T-cell (primary cell): ENCODE measurements at places on chromosomes 5 and 9. TPM values are rescaled to one million over a fixed set of nuclear protein-coding genes. Genes with fewer than 3 reads are reported as not detected.

Gene PDZD2
- 0.66 TPM for total RNA-seq

Gene FASTKD3
- 11.1 TPM for total RNA-seq

GRCh38 chr9:70672161-70672649 is 257.7 kb upstream of the KLF9 start:
- DNase-seq: no peak

DNA sequence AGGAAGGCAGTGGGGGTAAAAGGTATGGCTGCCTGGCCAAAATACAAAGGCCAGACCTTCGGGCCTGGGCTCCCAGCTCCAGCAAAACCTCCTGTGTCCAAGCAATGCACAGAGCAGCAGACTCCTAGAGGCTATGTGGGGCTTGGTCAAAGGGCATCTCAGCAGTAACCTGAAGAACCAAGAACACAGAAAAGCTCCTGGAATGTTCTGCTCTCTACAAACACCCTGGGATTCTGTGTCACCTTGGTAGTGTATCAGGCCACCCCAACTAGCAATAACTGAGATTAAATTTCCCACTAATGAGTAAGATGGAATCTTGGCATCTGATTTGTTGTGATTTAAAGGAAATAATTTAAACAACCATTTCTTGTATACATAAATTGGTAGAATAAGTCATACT is 158.6 kb downstream of the GLIS3 start:
- DNase-seq: no peak

Gene GLRA1
- not detected for total RNA-seq

Gene GARIN3
- total RNA-seq: not detected

DNA sequence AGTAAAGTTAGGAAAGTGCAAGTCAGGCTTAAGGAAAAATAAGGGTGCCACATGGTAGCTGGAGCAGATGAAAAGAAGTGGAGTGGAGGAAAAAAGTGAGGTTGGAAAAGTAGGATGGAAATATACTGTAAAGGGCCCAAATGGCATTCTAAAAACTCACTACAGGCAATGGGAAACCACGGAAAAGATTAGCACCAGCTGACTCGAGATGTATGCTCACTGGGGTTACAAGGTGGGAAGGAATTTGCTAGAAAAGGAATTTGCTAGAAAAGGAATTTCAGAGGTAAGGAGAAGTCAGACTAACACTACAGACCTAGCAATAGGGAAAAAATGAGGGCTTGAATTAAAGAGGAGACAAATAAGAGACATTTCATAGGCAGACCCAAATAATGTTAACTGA is 3.6 kb downstream of the PSMD5 start:
- DNase-seq: no peak

DNA sequence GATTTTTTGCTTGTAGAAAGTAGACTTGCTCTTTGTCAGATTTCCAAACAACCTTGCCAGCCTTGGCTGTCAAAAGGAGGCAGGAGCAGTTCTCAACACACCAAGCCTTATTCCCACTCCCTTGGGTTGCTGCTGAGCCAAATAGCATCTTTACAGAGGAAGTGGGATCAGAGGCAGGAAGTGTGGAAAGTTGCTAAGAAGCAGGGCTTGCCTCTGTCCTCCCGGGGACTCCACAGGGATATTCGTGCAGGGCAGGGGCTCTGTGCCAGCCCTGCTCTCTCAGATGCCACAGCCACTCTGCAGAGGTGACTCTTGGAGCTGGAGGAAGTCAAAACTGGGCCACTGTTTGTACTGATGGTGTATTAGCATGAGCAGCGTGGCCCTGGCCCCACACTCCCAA is 24.3 kb downstream of the PTPDC1 start:
- DNase-seq: no peak

GRCh38 chr9:73176450-73176875 is 24.8 kb downstream of the ANXA1 start:
- no peak for DNase-seq

DNA sequence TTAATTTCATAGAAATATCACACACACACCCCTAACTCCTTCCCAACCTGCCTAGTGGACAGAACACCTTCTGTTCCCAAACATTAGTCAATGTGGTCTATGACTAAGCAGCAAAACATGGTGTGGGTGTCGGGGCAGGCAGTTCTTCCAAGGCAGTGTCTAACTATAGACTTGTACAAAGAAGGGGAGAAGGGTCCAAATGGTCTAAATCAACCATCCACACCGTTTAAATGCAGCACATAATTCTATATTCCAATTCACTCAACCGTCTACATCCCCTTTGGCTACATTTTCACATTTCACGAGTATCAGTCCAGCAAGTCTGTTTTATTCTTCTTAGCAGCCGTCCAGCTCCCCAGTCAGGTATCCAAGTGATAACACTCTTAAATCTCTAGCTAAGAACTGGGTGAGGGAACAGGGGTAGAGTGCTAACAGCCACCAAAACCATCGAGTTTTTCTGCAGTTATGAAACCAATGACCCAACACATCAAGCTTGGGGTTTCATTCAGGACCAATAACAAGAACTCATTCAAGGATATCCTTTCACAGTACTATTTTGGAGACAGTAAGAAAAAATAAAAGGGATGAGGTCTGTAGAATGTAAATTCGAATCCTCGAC is 3.3 kb downstream of the ZNF608 start:
- DNase-seq: no peak

Gene ZNF608
- total RNA-seq: 0.26 TPM

DNA sequence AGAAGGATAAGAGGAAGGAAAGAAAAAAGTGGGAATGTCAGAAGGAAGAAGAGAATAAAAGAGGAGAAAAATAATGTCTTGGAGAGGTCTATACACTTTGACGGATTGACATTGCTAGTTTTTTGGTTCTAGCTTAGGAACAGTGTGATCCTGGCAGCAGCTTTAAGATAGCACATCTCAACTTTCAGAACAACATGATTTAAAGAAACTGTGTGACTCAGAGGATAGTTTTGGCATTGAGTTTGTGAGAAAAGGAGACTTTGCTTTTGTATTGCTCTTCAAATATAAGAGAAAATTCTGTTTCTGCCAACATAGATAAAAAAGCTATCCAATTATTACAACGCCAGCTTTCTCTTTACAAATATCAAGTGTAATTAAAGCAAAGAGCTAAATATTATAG is 260.7 kb upstream of the ARRDC3 start:
- DNase-seq: no peak

GRCh38 chr5:76953551-76954382 is 922 bp downstream of the CRHBP start:
- DNase-seq: no peak

GRCh38 chr5:9351546-9351945 is 194.3 kb downstream of the SEMA5A start:
- DNase-seq: no peak

Gene SAXO1
- 0.35 TPM for total RNA-seq
